Stimulated activated CD4-positive, alpha-beta T cell treated with anti-CD3 and anti-CD28 coated beads, TNF-alpha, amount 100 ng/mL, for 1 hour (primary cell): ENCODE measurements at places on chromosomes 6 and 20.

DNA sequence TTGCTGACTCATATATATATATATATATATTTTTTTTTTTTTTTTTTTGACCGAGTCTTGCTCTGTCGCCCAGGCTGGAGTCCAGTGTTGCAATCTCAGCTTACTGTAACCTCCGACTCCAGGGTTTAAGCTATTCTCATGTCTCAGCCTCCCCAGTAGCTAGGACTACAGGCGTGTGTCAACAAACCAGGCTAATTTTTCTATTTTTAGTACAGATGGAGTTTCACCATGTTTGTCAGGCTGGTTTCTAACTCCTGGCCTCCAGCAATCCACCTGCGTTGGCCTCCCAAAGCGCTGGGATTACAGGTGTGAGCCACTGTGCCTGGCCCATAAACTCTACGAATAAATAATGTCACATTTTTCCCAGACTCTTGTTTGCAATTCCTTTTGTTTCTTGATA, 4.8 kb downstream of the LRP11 start:
- DNase-seq: no peak

GRCh38 chr6:106141441-106142237, 55.5 kb downstream of the PRDM1 start:
- DNase-seq: no peak

DNA sequence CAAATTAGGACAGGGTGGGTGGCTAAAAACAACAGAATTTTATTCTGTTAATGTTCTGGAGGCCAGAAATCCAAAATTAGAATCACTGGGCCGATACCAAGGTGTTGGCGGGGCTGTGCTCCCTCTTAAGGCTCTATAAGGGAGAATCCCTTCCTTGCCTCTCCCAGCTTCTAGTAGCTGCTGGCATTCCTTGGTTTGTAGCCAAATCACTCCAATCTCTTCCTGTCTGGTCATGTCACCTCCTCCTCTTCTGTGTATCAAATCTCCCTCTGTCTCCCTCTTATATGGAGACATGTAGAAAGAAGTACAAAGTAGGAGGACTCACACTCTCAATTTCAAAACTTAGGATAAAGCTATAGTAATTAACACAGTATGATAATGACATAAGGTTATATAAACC, 102.9 kb upstream of the SIRPA start:
- DNase-seq: no peak

DNA sequence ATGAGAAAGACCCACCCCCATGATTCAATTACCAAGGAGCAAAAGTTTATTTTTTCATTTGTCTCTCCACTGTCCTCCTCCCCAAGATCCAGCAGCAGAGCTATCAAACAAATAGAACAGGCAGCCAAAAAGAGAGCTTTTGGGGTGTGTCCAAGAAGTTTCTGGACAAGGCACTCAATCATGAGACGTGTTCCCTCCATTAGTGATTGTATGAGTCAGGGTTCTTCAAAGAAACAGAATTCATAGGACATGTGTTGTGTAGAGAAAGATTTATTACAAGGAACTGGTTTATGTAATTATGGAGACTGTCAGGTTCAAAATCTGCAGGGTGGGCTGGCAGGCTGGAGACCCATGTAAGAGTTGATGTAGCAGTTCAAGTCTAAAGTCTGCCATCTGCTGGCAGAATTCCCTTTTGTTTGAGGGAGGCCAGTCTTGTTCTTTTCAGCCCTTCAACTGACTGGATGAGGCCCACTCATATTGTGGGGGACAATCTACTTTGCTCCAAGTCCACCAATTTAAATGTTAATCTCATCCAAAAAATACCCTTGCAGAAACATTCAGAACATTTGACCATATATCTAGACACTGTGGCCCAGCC, 248.1 kb upstream of the OPRM1 start:
- no peak for DNase-seq

DNA sequence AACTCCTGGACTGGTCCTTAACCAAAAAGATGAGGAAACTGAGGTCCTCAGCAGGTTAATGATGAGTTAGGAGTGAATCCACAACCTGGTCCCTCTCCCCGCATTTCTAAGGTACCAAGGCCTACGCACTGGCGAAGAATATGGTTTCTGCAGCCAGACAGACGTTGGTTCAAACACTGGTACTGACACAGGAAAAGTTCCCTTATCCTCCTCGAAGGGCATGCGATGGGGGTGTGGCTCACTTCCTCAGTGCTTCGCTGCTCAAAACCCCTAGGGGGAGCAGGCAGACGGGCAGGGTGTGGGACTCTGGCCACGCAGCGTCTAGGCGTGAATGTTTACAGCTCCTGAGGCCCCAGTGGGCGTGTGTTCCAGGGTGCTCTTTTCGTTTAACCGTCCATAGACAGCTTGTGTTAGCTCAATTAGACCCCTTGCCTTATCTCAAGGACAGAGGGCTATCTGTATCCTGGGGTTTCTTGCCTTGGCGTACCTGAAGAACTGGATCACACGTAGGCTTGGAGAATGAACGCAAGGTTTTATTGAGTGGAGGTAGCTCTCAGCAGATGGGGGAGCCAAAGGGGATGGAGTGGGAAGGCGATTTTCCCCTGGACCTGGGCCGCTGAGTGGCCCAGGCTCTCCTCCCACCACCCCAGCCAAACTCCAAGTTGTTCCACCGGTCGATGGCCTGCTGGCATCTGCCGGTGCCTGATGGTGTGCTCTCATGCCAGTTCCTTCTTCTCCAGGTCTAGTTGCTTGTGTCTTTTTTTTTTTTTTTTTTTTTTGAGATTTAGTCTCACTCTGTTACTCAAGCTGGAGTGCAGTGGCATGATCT, 31.8 kb upstream of the PTPN1 start:
- DNase-seq: peak; percentile 47

DNA sequence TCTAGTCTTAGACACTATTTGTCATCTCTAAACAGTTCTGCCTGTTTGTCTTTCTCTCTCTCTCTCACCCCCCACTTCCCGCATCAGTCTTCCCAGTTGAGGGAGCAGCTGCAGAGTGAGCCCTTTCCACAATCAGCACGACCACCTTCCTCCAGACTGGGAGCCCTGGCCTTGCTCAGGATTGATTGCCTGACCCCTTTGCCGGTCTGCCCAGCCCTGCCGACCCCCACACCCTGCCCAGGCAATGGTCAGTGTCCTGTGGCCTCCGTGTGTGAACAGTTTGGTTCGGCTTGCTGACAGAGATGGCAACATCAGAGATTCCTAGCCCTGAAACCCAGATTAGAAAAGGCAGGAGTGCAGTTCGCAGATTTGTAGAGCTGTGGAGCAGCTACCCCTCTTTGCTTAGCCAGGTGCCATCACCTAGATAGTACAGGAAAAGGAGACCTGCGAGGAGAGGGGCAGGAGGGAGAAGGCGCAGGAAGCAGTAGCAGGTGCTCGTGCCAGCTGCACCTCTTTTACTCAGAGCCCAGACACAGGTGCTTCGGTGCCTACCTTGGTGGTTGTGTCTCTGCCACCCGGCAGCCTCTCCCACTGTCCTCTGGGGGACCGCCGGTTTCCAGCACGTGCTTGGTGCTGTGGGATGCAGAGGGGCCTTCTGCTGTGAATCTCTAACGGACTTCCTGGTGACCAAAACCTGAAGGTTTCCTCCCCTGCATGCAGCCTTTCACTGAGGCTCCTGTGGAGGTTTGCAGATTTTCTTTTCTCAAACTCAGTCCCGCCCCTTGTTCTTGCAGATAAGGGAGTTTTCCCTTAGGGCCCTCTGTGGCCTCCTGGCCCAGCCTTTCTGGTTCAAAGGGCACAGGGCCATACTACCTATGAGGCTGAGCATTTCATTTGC, 92.4 kb downstream of the SCML4 start:
- DNase-seq: no peak

- no peak for DNase-seq
These were observed 52.5 kb downstream of the BCAS1 start for GRCh38 chr20:54017846-54018245.

DNA sequence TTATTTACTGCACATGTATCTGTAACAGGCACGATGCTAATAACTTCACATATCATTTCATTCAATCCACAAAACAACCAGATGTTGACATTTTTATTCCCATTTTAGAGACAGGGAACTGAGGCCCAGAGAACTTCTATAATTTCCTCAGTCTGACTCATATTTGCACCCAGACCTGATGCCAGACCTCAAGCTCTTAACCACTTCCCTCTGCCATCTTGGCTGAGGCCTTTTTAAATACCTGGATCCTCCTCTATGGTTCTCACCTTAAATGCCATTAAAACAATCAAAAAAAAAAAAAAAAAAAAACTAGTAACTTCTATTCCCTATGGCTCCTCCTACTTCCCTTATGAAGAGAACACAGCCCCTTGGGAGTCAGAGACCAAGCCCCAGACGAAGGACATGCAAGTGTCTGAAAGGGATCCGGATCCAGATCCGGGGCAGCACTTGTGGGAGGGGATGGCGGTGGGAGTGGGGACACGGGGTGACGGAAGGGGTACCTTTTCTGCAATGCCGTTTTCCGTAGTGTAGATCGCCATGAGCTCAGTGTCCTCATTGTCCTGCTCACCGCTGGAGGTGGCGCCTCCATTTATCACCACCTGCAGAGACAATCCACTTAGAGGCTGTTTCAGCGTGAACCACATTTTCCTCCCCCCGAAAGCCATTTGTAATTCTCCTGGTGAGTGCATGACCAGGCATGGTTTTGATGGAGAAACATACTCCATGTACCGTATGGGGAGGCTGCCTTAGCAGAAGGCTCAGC, 88.7 kb downstream of the SLC23A2 start:
- no peak for DNase-seq

DNA sequence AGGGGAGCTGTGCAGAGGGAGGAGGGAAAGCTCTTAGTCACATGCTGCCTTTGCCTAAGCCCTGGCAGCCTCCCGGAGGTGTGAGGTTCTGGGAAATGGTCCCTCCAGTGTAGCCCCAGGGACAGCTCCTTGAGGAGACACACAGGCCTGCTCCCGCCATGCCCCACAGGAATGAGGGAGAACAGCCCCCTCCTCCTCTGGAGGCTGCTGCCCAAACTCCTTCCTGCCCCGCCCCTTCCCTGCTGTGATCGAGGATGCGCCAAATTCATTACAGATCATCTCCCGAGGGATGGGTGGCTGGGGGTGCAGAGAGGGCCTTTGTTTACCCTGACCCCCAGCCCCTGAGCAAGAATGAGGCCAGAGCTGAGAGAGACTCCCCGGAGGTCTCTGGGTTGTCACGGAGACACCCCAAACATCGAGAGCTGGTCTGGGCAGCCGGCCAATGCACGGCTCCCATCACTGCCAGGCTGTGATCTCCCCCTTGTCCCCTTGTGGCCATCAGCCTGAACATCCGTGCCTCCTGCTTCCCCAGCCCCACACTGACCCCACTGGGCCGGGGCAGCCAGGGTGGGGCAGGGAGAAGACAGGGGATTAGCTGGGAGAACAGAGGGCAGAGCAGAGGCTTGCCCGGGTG, 8.4 kb downstream of the CYP21A2 start:
- DNase-seq: no peak

GRCh38 chr20:39249798-39250197, 287.7 kb downstream of the DHX35 start:
- no peak for DNase-seq

- no peak for DNase-seq
These were observed 17.5 kb downstream of the LAMA5 start for GRCh38 chr20:62349556-62350097.

DNA sequence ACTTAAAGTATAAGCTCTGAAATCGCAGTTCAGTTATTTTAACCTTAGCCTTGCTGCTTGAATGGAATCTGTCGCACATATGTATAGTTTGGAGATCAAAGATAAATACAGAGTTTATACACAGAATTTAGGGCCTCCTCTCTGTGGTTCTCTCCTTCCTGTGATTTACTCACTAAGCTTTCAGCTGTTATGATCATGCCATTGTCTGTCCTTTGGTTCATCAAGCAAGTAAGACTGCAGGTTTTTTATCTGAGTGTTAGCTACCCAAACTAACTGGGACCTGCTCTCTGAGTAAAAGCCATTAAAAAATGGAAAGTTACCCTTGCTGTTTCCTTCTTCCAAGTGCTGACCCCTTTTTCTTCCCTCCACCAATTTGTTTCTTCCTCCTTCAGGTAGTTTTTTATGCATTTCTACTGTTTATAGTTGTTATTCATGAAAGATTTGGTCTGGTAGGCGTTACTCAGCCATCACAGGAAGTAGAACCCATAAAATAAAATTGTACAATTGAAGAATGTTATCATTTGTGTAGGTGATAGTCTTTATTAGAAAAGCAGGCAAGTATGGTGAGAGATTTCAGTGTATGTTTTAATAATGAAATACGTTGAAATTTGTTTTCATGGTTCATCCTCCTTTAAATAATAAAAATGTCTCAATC, 33.7 kb upstream of the SUMO4 start:
- DNase-seq: no peak

DNA sequence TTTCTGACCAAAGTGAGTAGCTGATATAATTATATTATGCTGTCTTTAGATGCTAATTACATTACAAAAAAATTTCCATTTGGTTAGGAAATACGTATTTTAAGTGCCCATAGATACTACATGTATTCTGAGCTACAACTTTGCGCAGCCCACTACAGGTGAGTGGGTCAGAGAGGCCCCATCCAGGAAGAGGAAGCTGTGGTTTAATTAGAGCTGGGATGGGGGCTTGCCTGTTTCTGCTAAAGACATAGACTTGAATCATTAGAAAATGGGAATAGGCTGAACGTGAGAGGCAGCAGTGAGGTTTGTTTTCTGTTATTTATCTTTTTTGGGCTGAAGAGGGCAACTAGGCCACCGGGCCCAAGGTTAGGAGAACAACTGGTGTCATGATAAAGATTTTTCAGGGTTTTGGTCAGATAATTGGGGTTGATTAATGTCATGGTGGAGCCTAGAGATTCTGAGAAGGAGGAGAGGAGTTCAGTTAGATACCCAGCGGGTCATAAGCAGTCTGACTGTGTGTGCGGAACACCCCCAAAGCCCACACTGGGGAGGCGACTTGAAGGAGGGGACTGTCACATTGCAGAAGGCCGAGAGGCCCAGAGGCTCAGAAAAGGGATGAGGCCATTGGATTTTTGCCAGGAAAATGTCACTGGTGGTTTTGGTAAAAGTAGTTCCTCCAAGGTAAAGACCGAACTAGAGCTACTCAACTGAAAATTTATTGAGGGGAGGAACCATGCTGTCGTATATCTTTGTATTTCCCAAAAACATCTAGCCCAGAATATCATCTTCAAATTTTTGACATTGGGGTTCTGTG, 14.5 kb upstream of the IRF4 start:
- no peak for DNase-seq

DNA sequence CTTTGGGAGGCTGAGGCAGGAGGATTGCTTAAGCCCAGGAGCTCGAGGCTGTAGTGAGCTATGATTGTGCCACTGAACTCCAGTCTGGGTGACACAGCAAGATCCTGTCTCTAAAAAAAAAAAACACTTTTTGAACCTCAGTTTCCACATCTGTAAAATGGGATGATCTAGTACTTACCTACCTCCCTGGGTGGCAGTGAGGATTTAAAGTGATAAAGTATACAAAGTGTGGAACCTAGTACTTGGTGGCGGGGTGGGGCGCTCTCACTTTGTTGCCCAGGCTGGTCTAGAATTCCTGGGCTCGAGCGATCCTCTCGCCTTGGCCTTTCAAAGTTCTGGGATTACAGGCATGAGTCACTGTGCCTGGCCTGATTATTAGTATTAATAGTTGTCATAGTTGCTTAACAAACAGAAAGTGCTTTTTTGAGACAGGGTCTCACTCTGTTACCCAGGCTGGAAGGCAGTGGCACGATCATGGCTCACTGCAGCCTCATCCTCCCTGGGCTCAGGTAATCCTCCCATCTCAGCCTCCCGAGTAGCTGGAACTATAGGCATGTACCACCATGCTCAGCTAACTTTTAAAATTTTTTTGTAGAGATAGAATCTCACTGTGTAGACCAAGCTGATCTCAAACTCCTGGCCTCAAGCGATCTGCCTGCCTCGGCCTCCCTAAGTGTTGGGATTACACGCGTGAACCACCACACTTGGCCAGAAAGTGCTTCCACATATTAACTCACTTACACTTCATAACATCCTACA, 7.0 kb upstream of the PLTP start:
- no peak for DNase-seq

- DNase-seq: peak; percentile 14
These were observed 53.8 kb upstream of the POLR1H start for GRCh38 chr6:30007132-30007764.
